ENCODE measurements at places on chromosomes 7 and 10. TPM values are rescaled to one million over a fixed set of nuclear protein-coding genes. Genes with fewer than 3 reads are reported as not detected.

NEUROG3 gene
- total RNA-seq = not detected

IFIT2 gene
- total RNA-seq = 0.28 TPM

DMBT1 gene
- 4.1 TPM for total RNA-seq

DNA sequence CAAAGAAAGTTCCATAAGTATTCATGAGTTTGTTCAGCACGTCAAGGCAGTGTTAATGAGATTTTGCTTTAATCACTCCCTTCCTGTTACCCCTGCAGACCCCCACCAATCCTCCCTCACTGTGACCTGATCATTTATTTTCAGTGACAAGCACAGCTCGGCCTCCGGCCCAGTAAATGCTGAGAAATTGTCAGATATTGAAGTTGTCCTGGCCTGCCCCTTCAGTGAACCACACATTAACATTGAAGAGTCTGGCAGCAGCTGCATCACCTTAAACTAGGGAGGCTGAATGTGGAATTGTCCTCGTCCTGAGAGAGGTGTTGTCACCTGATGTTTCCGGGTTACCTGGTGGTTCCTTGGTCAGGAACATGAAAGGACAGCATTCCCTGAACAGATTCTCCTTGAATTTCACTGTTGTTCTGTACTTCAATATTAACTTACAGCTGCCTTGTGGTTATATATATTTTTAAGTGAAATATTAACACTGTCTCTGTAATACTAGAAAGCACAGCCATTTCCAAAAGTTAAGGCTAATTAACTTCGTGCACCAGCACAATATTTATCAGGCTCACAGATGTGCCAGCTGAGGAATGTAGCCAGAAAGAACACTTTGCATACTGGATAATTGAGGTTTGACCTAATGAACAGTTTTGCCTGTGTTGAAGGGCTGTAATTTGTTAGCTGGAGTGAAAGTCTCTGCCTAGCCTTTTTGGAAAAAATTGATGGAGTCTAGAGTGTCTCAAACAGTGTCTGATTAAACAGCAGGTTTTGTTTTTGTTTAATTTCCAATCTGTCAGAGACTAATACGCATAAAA lies 265.3 kb downstream of the HDAC9 start:
- no peaks in the 10 kb centered on the region for H3K36me3 ChIP-seq
- H3K4me3 ChIP-seq = no peak overlapping the region
- H3K4me1 ChIP-seq = no peaks in the 10 kb centered on the region

GRCh38 chr7:44580945-44581878 lies 819 bp downstream of the TMED4 start:
- peaks cover 15% of the 10 kb centered on the region for H3K36me3 ChIP-seq
- DNase-seq = no peak
- peaks cover 6% of the 10 kb centered on the region for H3K4me1 ChIP-seq
- H3K4me3 ChIP-seq = peak overlapping the region; percentile 74
- peak overlapping the region; percentile 57 for H3K27ac ChIP-seq
- H3K27me3 ChIP-seq = no peaks in the 10 kb centered on the region

DNA sequence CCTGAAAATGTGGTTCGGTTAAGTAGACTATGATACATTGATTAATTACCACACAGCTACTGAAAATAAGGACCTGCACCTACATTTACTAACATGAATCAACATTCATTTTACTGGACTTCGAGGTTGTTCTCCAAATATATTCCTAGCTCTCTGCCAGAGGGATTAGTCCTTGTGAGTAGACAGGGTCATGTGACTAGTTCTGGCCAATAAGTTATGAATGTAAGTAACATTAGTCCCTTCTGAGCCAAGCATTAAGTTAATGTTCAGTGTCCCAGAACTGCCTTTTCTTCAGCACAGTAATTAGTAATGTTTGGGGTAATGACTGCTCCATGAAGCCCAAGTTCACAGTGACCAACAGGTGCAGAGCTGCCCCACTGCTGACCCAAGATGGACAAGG lies 9.2 kb downstream of the ITIH5 start:
- H3K27me3 ChIP-seq = no peaks in the 10 kb centered on the region
- no peak for DNase-seq
- H3K4me3 ChIP-seq = no peak overlapping the region
- H3K36me3 ChIP-seq = no peaks in the 10 kb centered on the region
- no peaks in the 10 kb centered on the region for H3K4me1 ChIP-seq

DNA sequence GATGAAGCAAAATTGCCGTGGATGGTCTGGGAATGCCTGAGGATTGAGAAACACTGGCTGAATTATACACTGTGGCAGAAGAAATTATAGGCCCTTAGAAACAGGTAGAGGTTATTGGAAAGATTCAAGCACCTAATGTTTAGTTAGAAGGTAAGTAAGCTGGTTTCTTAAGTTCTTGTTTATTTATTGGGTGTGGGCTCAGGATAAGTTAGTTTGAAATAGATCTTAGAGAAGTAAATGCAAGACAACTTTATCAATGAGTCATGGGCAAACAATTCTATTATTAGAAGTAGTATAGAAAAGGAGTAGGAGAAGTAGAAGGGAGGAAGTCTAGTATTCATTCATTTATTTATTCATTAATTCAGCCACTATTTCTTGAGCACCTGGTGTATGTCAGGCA lies 96.5 kb downstream of the KAT6B start:
- no peak for DNase-seq
- no peak overlapping the region for H3K27ac ChIP-seq
- H3K4me3 ChIP-seq = no peak overlapping the region
- no peaks in the 10 kb centered on the region for H3K36me3 ChIP-seq

DNA sequence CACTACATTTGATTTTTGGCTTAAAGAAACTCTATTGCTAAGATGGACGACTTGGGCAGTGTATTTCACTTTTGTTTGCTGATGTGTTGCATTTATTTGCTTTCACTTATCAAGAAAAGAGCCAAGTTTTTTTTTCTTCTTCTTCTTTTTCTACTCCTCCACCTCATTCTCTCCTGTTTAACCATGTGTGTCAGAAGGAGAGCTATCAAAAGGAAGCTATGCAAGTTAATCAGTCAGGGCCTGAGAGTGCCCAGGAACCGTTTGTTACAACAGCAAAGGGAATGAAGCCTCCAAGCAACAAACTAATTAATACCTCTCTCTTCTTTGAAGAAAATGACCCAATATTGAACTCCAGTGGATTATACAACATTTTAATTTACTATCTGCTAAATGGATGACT lies 299.3 kb downstream of the GRM8 start:
- H3K27ac ChIP-seq = no peak overlapping the region
- no peaks in the 10 kb centered on the region for H3K27me3 ChIP-seq
- DNase-seq = no peak
- H3K36me3 ChIP-seq = no peaks in the 10 kb centered on the region
- H3K4me3 ChIP-seq = no peak overlapping the region

FEZF1 gene
- total RNA-seq = not detected

DNA sequence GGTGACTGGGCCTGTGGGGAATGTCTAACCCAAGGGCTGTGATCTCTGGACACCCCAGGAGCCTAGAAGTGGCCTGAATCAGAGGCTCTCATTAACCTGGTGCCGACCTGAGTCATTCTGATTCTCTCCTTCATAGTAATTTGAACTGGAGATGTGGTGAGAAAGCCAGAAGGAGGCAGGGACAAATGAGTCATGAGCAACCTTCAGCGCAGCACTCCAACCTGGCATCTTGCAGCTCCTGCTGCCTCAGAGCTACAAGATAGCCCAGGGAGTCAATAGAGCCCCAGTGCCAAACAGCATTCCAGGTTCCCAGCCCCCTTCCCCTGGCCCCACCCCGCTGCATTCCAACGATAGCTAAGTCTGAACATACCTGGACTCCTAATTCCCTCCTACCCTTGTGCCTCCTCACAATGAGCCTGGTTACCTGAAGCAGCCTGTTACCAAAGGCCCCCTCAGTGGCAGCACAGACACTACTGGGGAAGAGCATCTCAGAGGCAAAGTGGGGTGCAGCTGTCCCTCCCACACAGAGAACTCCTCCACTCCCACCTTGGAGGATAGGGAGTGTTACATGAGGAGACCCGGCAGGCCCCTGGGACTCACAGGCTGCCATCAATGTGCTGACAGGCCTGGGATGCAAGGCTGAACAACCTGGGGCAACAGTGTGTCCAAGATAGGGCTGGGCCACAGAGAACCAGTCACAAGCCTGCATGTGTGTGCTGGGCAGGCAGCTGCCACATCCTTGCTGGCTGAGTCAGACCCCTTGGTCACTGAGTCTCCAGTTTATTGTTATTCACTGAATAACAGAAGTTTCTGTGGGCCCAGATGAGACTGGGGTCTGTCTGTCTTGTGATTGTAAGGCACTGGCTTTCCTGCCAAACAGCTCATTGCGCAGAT lies 76.8 kb upstream of the LEP start:
- no peak overlapping the region for H3K27ac ChIP-seq
- H3K36me3 ChIP-seq = no peaks in the 10 kb centered on the region
- H3K4me3 ChIP-seq = no peak overlapping the region
- DNase-seq = peak; percentile 23
- no peaks in the 10 kb centered on the region for H3K27me3 ChIP-seq
- H3K4me1 ChIP-seq = no peaks in the 10 kb centered on the region

PNLIPRP3 gene
- not detected for total RNA-seq

DNA sequence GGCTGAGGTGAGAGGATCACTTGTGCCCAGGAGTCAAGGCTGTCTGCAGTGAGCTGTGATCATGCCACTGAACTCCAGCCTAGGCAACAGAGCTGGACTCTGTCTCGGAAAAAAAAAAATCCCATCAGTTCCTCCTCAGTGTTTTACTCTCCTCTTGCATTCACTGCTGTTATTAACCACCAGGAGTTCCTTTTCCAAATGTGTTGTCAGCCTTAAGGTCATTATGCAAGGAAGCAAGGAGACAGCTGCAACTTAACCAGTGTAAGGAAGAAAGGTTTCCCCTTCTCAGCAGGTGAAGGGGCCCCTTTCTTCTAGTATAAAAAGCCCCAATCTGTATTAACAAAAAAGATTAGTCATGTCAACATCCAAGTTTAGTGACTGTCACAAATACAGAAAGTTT lies 86.6 kb upstream of the LEP start:
- H3K27me3 ChIP-seq = peaks cover 15% of the 10 kb centered on the region
- H3K36me3 ChIP-seq = no peaks in the 10 kb centered on the region
- H3K4me1 ChIP-seq = peaks cover 3% of the 10 kb centered on the region
- no peak for DNase-seq

SLC26A3 gene
- not detected for total RNA-seq

IQUB gene
- total RNA-seq = 0.05 TPM

GRCh38 chr10:84291384-84291783 lies 37.0 kb upstream of the CCSER2 start:
- H3K36me3 ChIP-seq = no peaks in the 10 kb centered on the region
- no peaks in the 10 kb centered on the region for H3K4me1 ChIP-seq
- no peak overlapping the region for H3K4me3 ChIP-seq
- H3K27me3 ChIP-seq = no peaks in the 10 kb centered on the region
- peak; percentile 57 for DNase-seq
- H3K27ac ChIP-seq = no peak overlapping the region

GRCh38 chr7:22732556-22733126 lies 5.6 kb downstream of the IL6 start:
- no peak for DNase-seq

RBM20 gene
- total RNA-seq = 11.1 TPM

DNA sequence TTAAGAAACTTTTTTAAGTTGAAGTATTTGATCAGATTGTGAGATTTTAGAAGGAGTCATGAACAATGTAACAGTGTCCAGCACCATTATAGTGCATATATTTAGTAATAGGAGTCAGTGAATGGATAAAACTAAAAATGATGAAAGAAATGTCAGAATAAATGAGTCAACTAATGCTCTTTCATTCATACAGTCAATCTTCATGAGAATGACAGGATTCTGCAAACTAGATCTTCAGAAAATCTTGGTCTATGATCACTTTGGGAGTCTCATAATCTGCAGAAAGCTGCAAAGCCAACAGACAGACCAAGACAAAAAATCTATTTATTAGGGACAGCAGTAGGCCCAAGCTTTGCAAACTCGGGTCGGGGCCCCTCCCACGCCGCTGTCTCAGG lies 710 bp downstream of the RNLS start:
- no peak overlapping the region for H3K4me3 ChIP-seq
- H3K27ac ChIP-seq = no peak overlapping the region
- no peaks in the 10 kb centered on the region for H3K4me1 ChIP-seq
- no peaks in the 10 kb centered on the region for H3K36me3 ChIP-seq
- H3K27me3 ChIP-seq = no peaks in the 10 kb centered on the region

DNA sequence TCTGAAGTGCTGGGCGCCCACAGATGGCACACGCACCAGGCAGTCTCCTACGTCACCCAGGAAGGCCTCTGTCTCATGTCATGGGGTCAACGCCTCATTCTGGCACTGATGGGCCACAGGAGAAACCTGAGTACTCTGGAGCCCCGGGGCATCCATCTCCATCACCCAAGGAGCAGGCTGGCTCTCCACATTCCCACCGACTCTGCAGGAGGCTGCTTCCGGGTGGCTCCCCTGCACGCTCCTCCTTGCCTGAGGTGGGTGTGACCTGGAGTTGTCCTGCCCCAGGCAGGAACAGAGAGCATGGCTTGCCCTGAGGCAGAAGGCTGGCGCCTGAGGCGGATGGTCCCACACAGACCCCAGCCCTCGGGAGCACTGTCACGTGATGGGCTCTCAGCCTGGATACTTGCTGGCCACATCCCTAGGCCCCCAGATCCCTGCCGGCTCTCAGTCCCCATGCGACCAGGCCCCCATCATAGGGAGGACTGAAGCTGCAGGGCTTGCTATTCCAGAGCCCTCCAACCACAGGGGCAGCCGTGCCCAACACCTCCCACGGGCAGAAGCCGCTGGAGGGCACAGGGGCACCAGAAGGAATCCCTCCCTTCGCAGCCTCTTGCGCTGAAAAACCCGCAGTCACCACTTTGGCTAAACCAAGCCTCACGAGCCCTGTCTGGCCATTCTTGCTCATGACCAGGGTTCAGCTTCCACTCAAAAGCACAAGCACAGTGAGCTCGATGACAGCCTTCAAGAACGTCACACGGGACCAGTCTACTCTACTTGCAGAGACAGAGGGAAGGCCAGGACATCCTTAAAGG lies 80.7 kb downstream of the MAD1L1 start:
- no peaks in the 10 kb centered on the region for H3K36me3 ChIP-seq
- H3K27ac ChIP-seq = no peak overlapping the region
- no peaks in the 10 kb centered on the region for H3K4me1 ChIP-seq

DNA sequence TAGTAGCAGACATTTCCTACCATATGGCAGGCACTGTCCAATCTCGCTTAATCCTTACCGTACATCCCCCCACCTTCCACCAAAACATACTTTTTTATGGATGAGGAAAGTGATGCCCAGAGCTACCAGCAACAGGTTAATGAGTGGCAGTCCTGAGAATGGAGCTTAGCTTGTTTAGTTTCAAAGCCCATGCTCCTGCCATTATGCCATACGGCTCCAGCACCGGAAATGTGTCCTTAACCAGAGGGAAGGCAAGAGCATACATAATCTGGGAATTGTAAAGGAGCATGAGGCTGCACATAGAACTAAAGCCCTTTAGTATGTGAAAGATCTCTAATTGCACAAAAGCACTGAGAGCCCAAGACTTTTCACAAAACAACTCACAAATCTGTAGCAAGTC lies 155.9 kb upstream of the PHYHIPL start:
- no peaks in the 10 kb centered on the region for H3K4me1 ChIP-seq
- no peak overlapping the region for H3K27ac ChIP-seq
- H3K36me3 ChIP-seq = no peaks in the 10 kb centered on the region

- DNase-seq = no peak
- no peaks in the 10 kb centered on the region for H3K27me3 ChIP-seq
- H3K4me3 ChIP-seq = no peak overlapping the region
- H3K36me3 ChIP-seq = no peaks in the 10 kb centered on the region
These were observed 85.7 kb downstream of the ANLN start for GRCh38 chr7:36475381-36475780.
